ENCODE measurements at places on chromosomes 5 and 9.

GRCh38 chr9:86594724-86595123 is 240.5 kb upstream of the TUT7 start:
- no peak for DNase-seq

DNA sequence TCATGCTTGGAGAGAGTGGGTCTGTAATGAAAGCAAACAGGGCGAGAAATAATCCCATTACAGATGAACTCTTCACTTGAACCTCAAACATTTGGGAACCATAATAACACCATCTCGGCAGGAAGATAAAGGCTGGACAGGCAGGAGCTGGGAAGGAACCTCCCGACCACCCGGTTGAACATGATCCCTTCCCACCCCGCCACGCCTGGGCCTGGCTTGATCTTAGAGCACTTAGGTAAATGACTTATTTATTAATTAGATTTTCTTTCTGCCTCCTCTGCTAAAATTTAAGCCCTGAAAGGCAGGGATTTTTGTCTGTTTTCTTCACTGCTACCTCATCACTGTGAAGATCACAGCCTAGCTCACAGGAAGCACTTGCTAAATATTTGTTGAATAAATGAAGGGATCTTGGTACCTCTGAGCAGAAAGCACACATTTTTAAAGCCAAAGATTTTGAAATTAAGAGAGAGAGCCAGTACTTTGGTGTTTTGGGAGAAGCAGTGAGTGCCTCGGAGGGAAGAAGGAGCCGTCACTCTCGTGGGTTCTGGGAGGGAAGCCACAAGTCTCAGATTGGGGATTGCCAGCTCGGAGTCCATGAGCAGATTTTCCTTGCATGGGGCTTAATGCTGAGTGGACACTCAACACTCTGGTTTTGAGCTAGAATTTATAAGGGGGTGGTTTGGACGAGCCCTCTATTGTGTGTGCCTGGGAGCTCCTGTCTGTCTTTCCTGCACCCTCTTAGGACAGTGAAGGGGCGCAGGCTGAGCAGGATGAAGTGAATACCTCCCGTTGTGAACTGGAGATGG is 133.3 kb downstream of the MACROH2A1 start:
- DNase-seq, result no peak

DNA sequence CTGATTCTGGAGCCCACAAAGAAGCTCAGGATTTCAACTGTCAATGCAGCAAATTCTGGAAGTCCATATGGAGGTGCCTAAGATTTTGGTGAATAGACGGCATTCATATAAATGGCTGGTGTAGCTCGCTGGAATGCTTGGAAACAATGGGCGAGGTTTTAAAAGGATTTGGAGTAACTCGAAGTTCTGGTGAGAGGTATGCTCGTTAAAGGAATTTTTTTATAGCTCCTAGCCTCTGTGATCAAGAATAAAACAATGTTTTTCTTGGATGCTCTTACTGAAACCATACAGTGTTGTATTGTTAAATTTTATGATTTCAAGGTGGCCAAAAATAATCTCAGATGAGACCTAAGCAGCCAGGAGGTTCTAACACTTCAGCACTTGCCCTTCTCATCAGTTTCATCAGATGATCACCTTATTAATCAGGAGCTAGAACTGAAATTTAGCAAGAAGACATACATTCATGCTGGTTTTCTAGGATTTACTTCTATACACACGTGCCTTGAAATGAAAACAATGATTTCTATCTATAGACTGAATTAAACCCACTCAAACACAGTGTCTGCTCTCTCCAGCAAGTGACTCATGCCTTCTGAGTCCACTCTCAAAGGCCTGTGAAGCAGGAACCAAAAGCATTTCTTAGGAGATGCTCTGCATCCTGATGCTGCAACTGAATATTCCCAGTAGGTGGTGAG is 79.2 kb downstream of the OTULIN start:
- DNase-seq, result no peak

GRCh38 chr5:158414333-158414762 is 555.4 kb upstream of the CLINT1 start:
- no peak for DNase-seq

- no peak for DNase-seq
These were observed 140.7 kb downstream of the ADAMTS2 start for GRCh38 chr5:179204572-179204971.

- DNase-seq, result no peak
These were observed 75.2 kb upstream of the NFIB start for GRCh38 chr9:14389146-14389545.

GRCh38 chr9:33294670-33295432 is 4.5 kb downstream of the NFX1 start:
- DNase-seq, result no peak

GRCh38 chr5:84411832-84412605 is 27.3 kb upstream of the EDIL3 start:
- no peak for DNase-seq

- DNase-seq, result no peak
These were observed 21.2 kb upstream of the LOX start for GRCh38 chr5:122099060-122099790.

GRCh38 chr9:91840469-91840868 is 109.6 kb downstream of the ROR2 start:
- DNase-seq, result no peak

DNA sequence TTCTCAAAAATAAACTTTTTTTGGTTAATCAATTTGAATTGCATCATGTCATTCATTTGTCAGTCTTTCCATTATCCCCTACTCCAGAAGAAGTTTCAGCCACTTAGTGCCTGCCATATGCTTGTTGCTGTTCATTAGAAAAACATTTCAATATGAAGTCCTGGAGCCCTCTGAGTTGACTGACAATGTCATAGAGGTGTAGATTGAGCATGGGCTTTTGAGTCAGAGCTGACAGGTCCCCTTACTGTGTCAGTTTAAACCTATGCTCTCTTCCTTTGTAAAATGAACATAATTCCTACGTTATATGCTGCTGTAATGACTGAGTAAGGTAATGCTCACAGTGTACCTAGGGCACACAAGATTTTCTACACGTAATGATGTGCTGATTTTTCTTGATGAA is 114.0 kb downstream of the CTNND2 start:
- DNase-seq, result no peak

DNA sequence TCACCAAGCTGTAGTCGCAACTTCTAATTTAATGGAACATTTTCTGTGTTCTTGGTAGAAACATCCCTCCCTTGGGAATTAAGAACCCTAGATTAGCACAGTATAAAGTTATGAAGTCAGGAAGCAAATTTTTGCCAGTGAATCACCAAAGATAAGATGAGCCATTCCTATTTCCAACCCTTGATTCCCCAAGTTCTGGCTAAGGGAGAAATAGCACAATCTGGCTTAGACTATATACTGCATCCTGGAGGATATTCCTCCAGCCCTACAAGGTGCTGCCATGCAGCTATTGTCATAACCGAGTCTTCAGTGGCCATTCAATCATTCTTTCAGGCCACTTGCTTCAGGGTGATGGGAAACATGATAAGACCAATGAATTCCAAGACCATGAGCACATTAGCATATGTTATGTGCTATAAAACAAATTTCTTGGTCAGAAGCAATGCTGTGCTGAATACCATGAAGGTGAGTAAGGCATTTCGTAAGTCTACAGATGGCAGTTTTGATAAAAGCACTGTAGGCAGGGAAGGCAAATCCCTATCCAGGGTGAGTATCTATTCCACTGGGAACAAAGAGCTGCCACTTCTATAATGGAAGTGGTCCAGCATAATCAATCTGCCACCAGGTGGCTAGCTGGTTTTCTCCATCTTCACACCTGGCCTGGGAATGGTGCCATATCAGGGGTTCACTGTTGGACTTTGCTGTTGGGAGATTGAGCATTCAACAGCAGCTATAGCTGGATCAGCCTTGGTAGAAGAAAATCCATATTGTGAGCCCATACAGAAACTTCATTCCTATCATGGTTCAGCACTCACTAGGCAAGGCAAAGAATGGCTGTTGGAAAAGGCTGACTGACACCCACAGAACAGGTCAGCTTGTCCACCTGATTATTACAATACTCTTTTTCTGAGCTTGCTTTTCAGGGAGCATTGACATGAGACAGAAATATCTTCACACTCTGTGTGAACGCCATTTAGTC is 19.6 kb upstream of the ARL15 start:
- DNase-seq, result no peak

- no peak for DNase-seq
These were observed 75.8 kb downstream of the ARHGAP26 start for GRCh38 chr5:142845954-142846398.

- no peak for DNase-seq
These were observed 113.3 kb upstream of the SPATA31D4 start for GRCh38 chr9:81814794-81815464.

DNA sequence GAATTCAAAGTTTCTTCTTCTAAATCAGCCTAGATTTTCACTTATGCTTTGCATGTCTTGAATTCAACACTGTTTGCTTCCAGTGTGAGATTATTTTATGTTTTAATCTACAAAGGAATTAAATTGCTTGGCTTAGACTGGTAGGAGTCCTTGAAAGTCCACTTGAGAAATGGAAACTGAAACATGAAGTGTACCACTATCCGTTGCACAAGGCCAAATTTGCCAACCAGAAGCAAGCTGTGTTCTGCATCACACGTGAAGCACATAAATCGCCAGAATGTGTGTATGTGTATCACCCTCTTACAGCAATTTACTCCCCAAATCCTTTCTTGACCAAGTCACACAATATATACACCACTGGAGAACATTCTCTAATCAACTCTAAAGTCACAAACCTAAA is 10.3 kb downstream of the SEMA6A start:
- no peak for DNase-seq

DNA sequence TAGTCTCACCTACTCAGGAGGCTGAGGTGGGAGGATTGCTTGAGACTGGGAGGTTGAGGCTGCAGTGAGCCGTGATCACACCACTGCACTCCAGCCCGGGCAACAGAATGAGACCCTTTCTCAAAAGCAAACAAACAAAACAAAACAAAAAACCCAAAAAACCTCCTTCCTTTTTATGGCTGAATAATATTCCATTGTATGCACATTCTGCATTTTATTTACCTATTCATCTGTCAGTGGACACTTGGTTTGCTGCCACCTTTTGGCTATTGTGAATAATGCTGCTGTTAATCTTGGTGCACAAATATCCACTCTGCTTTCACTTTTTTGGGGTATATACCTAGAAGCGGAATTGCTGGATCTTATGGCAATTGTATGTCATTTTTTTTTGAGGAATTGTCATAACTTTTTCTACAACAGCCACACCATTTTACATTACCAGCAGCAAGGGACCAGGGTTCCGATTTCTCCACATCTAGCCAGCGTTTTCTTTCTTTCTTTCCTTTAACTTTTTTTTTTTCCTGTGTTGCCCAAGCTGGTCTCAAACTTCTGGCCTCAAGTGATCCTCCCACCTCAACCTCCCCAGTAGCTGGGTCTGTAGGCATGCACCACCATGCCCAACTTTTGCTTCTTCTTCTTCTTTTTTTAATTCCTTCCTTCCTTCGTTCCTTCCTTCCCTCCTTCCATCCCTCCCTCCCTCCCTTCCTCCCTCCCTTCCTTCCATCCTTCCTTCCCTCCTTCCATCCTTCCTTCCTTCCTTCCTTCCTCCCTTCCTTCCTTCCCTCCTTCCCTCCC is 30.6 kb downstream of the NKX2-5 start:
- no peak for DNase-seq

- DNase-seq, result no peak
These were observed 101.6 kb upstream of the CPEB4 start for GRCh38 chr5:173786286-173787187.

- no peak for DNase-seq
These were observed 232.8 kb upstream of the PTGER4 start for GRCh38 chr5:40446910-40447309.

DNA sequence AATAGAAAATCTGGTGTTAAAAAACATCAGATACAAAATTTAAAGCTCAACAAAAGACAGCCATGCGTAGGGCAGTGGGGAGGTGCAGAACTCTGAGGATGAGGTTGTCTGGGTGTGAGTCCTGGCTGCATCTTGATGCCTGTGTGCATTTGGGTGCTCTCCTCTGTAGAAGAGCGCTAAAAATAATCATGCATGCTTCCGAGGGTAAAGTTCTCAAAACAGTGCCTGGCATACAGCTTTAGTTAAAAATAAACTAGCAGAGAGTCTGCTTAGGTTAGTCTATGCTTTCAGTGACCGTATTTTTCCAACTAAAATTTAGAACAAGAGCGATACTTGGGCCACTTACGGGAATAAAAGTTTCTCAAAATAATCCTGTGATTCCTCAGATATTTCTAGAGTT is 55.5 kb upstream of the SPATA31C2 start:
- DNase-seq, result no peak

Data from stimulated activated CD8-positive, alpha-beta memory T cell treated with anti-CD3 and anti-CD28 coated beads, Interleukin-4, amount 100 ng/mL, for 1 hour (primary cell).